BE2C (cell line): ENCODE measurements at places on chromosomes 5 and 9.

GRCh38 chr9:129671519-129671918 is 6.1 kb downstream of the PRRX2 start:
- DNase-seq, result no peak

DNA sequence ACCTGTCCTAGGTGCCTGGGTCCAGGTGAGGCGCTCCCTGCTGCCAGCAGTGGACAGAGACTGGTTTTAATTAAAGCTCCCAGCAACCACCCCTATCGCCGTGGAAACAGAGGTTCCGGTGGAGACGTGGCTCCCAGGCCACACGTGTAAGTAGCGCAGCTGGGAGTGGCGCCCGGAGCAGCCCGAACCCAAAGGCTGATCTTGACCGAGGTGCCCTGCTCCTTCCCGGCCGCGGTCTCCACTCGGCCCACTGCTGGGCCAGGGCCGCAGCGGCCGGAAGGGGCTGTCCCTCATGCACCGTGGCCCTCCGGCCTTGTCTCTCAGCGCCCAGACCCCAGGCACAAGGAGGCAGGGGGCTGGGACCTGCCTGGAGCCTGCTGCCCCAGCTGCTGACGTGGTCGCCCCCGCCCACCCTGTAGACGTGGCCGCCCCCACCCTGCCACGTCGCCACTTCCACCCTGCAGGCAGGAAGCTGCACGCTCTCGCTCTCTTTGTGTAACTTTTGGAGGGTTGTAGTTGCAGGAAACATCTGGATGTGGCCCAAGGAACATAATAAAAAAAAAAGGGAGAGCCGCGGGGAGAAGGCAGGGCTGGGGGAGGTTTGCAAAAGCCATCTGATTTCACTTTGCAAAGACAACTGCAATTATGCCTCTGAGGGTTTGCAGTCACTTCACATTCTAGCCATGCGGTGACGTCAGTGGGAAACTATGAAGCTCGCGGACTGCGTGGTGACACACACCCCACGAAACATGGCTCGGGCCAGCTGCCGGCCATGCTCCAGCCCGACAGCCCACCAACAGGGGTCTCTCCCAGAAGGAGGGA is 129.9 kb downstream of the RXRA start:
- peak; percentile 47 for DNase-seq

DNA sequence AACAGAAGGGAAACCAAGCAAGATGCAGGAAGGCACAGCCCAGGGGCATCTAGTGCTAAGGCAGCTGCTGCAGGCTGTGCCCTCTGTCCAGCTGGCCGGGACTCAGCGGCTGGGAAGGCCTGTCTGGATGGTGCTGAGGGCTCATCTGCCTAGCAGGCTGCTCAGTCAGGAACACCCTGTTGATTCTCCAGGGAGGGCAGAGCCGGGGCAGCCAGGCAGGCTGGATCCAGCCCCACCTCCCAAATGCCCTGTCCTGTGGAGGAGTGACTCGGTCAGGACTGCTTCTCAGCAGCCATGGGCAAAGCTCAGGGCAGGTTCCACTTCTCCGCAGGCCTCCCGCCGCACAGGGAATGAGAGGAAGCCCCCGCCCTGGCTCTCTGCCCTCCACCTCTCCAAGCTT is 7.8 kb upstream of the LCN9 start:
- DNase-seq, result no peak

- DNase-seq, result no peak
Observed at GRCh38 chr5:119161430-119161829, 90.5 kb downstream of the DMXL1 start.

DNA sequence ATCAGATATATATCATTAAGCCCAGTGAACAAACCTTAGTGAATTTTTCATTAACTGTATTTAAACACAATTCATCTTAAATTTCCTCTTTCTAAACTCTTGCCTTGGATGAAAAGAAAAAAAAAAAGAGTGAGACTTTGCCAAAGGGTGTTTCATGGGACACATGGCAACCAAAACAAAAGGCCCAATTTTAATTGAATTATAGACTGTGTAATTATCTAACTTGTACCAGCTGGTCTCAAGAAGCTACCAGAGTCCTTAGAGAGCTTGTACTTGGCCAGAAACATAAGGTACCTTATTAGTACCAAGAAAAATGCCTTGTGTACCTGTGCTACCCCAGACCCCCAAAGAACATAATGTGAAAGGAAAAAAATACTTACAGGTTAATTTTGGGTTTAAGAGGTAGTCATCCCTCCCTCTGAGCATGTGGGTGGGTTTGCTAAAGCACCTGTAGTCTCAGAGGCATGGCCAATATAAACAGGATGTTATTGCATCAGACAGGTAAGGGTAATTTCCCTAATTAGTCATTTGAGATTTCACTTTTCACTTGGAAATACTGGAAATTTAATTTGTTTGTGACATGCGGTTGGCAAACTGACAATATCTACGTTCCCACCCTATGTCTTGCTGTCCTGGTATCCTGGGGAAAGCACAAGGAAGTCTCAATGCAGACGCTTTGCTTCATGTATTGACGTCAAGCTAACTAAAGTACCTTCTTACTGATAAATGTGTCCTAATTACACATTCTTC is 90.1 kb downstream of the SNCAIP start:
- DNase-seq, result no peak
